ENCODE measurements at places on chromosomes 2 and 18. TPM values are rescaled to one million over a fixed set of nuclear protein-coding genes. Genes with fewer than 3 reads are reported as not detected.

Gene TGFBRAP1
- total RNA-seq, result 6.7 TPM

Gene CROCC2
- 0.07 TPM for total RNA-seq

DNA sequence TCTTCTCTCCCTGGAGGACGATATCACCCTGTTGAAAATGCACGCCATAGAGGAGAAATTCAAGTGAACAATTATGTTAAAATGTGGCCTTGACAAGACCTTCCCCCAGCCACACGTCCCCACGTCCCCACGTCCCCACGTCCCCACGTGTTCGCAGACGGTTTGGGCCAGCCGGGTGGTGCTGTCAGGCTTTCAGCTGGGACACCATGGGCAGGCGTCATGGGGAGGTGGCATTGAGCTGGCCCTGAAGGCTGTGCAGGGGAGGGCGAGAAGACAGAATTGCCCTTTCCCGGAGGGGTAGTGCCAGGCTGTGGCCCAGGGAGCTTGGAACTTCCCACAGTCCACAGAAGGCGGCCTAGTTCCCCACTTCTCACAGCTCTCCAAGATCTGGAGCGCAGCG lies 240.7 kb upstream of the RAB6C start:
- H3K27me3 ChIP-seq, result no peaks in the 10 kb centered on the region
- H3K4me3 ChIP-seq, result no peak overlapping the region

GRCh38 chr2:150789376-150789905 lies 302.0 kb upstream of the RND3 start:
- H3K4me3 ChIP-seq, result no peak overlapping the region
- H3K4me1 ChIP-seq, result no peaks in the 10 kb centered on the region
- DNase-seq, result no peak
- H3K36me3 ChIP-seq, result no peaks in the 10 kb centered on the region
- H3K27ac ChIP-seq, result no peak overlapping the region

GRCh38 chr18:10140461-10141282 lies 226.9 kb downstream of the VAPA start:
- DNase-seq, result no peak
- no peaks in the 10 kb centered on the region for H3K36me3 ChIP-seq
- no peaks in the 10 kb centered on the region for H3K27me3 ChIP-seq
- no peak overlapping the region for H3K27ac ChIP-seq
- H3K4me1 ChIP-seq, result no peaks in the 10 kb centered on the region

DNA sequence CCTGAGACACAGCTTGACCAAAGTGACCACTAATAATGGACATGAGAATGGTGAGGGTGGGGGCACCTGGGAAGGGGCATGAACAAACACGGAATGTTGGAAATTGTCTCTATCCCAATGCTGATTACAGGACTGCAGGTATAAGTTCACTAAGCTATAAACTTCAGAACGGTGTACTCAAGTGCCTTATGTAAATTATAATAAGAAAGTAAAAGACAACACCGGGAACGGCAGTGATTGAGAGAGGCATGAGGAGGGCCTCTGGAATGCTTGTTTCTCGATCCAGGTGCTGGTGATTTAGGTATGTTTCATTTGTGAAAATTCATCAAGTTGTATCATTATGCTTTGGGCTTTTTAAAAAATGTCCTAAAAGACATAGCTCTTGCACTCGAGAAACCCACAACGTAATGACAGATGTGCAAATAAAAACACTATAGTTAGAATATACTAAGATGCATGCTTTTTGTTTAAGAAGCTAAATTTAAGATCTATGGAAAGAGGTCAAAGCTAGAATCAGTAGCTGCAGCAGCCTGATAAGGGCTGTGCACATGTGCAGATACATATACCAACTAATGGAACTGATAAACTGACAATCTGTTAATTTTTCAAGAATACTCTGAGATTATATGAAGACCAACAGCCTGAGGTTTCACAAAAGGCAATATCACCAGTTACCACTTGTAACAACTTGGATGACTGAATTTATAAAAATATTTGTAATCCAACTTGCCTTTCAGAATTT lies 7.6 kb downstream of the HIBCH start:
- peaks cover 24% of the 10 kb centered on the region for H3K4me1 ChIP-seq
- DNase-seq, result no peak
- no peak overlapping the region for H3K27ac ChIP-seq

Gene DQX1
- not detected for total RNA-seq

DNA sequence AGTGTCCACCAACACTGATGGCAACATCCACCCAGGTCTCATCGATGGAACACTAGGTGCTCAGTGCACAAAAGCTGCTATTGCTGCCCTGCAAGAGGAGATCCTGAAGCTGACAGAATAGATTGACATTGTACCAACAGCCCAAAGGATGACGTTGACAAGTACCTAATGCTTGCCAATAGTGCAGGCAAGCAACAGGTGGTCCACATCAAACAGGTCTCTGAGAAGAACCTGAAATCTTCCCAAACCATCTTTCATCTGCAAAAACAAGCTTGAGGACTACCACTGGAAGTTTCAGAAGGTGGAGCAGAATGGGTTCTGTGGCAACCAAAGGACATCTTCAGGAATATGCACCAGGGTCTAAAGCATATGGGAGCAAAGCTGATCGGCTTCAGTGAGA lies 15.8 kb upstream of the PROKR1 start:
- DNase-seq, result no peak
- H3K4me3 ChIP-seq, result no peak overlapping the region
- no peak overlapping the region for H3K27ac ChIP-seq
- no peaks in the 10 kb centered on the region for H3K36me3 ChIP-seq

GRCh38 chr18:63259567-63260379 lies 59.8 kb downstream of the BCL2 start:
- DNase-seq, result no peak
- no peaks in the 10 kb centered on the region for H3K4me1 ChIP-seq
- no peak overlapping the region for H3K4me3 ChIP-seq
- H3K36me3 ChIP-seq, result no peaks in the 10 kb centered on the region

- H3K27me3 ChIP-seq, result no peaks in the 10 kb centered on the region
- no peak for DNase-seq
- H3K36me3 ChIP-seq, result no peaks in the 10 kb centered on the region
Observed at GRCh38 chr18:80249217-80250093, 2.1 kb upstream of the PARD6G start.

GRCh38 chr2:234705108-234705507 lies 208.2 kb upstream of the ARL4C start:
- H3K36me3 ChIP-seq, result no peaks in the 10 kb centered on the region
- DNase-seq, result no peak
- no peaks in the 10 kb centered on the region for H3K27me3 ChIP-seq
- H3K4me1 ChIP-seq, result no peaks in the 10 kb centered on the region
- no peak overlapping the region for H3K27ac ChIP-seq
- H3K4me3 ChIP-seq, result no peak overlapping the region

GRCh38 chr2:29977284-29977683 lies 55.9 kb upstream of the ALK start:
- H3K4me1 ChIP-seq, result no peaks in the 10 kb centered on the region
- no peak overlapping the region for H3K27ac ChIP-seq
- no peak overlapping the region for H3K4me3 ChIP-seq
- H3K36me3 ChIP-seq, result no peaks in the 10 kb centered on the region
- DNase-seq, result no peak

Gene FAM117B
- total RNA-seq, result 2.5 TPM

Gene MBD2
- total RNA-seq, result 13.7 TPM

- DNase-seq, result peak; percentile 69
- no peaks in the 10 kb centered on the region for H3K36me3 ChIP-seq
- H3K27ac ChIP-seq, result no peak overlapping the region
- no peak overlapping the region for H3K4me3 ChIP-seq
Observed at GRCh38 chr2:216803791-216804190, 56.1 kb downstream of the TNP1 start.

DNA sequence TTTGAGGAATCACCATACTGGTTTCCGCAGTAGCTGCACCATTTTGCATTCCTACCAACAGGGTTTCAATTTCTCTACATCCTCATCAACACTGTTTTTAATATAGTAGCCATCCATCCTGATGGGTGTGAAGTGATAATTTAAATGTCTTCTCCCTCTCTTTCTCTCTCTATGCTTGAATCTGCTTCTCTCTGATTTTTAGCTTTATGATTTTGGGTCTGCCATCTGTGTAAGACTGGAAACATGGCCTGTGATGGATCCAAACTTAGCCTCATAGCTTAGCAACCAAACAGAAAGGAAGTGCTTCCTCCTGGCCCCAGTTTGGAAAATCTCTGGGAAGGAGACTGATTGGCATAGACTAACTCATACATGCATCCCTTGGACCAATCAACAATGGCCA lies 33.7 kb upstream of the OSBPL6 start:
- H3K4me3 ChIP-seq, result no peak overlapping the region
- H3K27ac ChIP-seq, result no peak overlapping the region
- DNase-seq, result no peak

DNA sequence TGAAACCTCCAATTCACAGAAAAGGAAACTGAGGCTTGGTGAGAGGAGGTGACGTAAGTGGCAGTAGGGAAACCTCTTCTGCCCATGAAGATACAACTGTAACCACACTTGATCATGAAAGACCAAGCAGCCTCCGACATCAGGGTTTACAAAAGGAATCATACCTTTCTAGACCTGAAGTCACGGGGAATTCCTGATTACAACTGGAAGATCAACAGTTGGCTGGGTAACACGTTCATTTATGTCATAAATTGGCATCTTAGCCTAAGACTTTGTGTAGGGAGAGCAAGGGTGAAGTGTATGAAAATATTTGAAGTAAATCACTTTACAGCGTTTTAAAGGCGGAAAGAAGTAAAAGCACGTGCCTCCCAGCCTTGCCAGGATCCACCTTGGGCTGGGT lies 922 bp downstream of the HS1BP3 start:
- H3K27me3 ChIP-seq, result no peaks in the 10 kb centered on the region
- no peaks in the 10 kb centered on the region for H3K4me1 ChIP-seq
- peak overlapping the region; percentile 95 for H3K27ac ChIP-seq
- no peaks in the 10 kb centered on the region for H3K36me3 ChIP-seq

Gene OTX1
- not detected for total RNA-seq

- no peak overlapping the region for H3K4me3 ChIP-seq
- H3K36me3 ChIP-seq, result no peaks in the 10 kb centered on the region
- no peaks in the 10 kb centered on the region for H3K27me3 ChIP-seq
- H3K27ac ChIP-seq, result peak overlapping the region; percentile 29
Observed at GRCh38 chr2:239264838-239265651, 135.8 kb downstream of the HDAC4 start.

DNA sequence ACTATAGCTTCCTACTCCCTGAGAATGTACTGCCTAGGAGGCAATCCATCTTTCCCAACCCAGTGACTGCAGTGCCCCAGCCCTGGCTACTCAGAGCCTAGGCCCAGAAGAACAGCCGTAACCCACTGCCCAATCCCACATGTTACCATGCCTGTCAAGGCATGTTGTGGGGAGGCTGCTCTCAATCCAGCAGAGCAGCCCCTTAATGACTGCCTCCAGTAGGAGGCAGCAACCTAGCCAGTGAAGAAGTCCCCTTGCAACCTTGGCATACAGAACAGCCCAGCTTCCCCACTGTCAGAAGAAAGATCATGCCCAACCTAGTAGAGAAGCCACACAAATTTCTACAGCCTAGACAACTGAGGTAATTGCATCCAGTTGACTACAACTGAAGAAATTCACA lies 44.2 kb upstream of the CDH7 start:
- H3K4me3 ChIP-seq, result no peak overlapping the region
- no peak overlapping the region for H3K27ac ChIP-seq

Gene ADAM23
- 0.11 TPM for total RNA-seq

GRCh38 chr18:36338403-36338933 lies 41.0 kb downstream of the FHOD3 start:
- no peaks in the 10 kb centered on the region for H3K36me3 ChIP-seq
- no peak overlapping the region for H3K4me3 ChIP-seq
- no peaks in the 10 kb centered on the region for H3K27me3 ChIP-seq
- H3K27ac ChIP-seq, result no peak overlapping the region
- DNase-seq, result no peak
- no peaks in the 10 kb centered on the region for H3K4me1 ChIP-seq

- no peaks in the 10 kb centered on the region for H3K4me1 ChIP-seq
- no peak for DNase-seq
- H3K36me3 ChIP-seq, result no peaks in the 10 kb centered on the region
- H3K27me3 ChIP-seq, result no peaks in the 10 kb centered on the region
- H3K4me3 ChIP-seq, result no peak overlapping the region
Observed at GRCh38 chr2:139518321-139518720, 738.1 kb upstream of the NXPH2 start.

GRCh38 chr2:166494140-166494624 lies at the start of gene SCN7A:
TSS of gene SCN7A (minus strand) at chr2:166494249. CDS start at chr2:166477696, 16,553 bp downstream.
- no peaks in the 10 kb centered on the region for H3K36me3 ChIP-seq
- DNase-seq, result peak; percentile 53
- H3K27ac ChIP-seq, result no peak within 1 kb of the TSS
- H3K4me3 ChIP-seq, result no peak within 1 kb of the TSS
- no peaks in the 10 kb centered on the region for H3K4me1 ChIP-seq

DNA sequence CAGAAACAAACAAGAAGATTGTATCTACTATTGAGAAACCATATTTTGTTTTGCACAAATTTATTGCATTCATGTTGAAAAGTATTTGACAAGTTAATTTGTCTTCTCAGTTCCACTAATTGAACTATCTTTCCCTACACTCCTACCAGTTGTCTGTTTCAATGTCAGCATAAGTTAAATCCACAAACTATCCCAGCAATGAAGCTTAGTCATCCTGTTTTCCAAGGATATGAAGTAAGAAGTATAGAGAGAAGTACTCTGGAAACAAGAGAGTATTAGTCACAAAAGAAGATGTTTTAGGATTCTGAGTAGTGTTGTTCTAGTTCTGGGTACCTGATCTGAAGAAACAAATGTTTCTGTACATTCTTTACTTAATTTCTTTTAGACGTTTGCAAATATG lies 261.6 kb upstream of the ZNF804A start:
- H3K27me3 ChIP-seq, result no peaks in the 10 kb centered on the region
- no peak for DNase-seq
- no peak overlapping the region for H3K27ac ChIP-seq

Gene GKN1
- total RNA-seq, result not detected

Gene PASK
- total RNA-seq, result 3.8 TPM

Data from right lobe of liver (tissue), 6 donors.